Heart right ventricle (tissue), 16 donors: ENCODE measurements at places on chromosomes 11 and 22. TPM values are rescaled to one million over a fixed set of nuclear protein-coding genes. Genes with fewer than 3 reads are reported as not detected.

The APOC3 gene
- total RNA-seq: not detected

The KRTAP5-1 gene
- total RNA-seq: not detected

The RIC3 gene
- total RNA-seq: 12.3 TPM

The ANO1 gene
- total RNA-seq: 11.7 TPM

The SCGB1A1 gene
- not detected for total RNA-seq

The EHF gene
- total RNA-seq: 1.6 TPM

GRCh38 chr11:34732831-34733230, 111.9 kb downstream of the EHF start:
- DNase-seq: no peak

GRCh38 chr11:71221821-71222220, 30.6 kb downstream of the SHANK2 start:
- DNase-seq: no peak

DNA sequence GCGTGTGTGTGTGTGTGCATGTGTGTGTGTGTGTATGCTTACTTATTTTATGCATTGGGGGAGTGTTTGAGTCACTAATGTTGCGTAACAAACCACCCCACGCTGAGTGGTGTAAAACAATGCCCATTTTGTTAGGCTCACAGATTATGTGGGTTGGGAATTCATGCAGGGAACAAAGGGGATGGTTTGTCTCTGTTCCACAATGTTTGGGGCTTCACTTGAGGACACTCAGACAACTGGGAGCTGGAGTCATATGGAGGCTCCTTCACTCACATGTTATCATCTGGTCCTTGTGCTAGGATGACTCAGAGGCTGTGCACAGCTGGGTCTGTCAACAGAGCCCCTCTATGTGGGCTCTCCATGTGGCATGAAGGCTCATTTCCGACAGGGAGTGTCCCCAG, 51.3 kb upstream of the LARGE1 start:
- no peak for DNase-seq

GRCh38 chr11:64140082-64140481, 25.8 kb downstream of the MACROD1 start:
- DNase-seq: no peak

- DNase-seq: no peak
These were observed 35.0 kb downstream of the BBOX1 start for GRCh38 chr11:27075655-27076054.

- DNase-seq: peak; percentile 46
These were observed 33.4 kb downstream of the ARHGAP1 start for GRCh38 chr11:46667043-46667481.

DNA sequence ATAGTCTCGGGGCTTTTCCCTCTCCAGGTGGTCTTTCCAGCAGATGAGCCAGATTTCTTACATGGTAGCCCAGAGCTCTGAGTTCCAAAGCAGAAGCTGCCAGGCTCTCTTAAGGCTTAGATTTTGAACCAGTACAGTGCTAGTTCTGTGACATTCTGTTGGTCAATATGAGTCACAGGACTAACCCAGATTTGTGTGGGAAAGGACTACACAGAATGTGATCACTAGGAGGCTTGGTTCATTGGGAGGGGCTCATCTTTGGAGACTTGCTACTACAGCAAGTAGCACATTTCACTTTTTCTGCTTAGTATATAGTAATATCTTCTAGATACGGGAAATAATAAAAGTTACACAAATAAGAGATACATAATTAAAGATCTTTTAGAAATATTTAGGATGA, 24.1 kb downstream of the RNF214 start:
- DNase-seq: no peak

GRCh38 chr22:48248901-48249455, 1486.5 kb downstream of the TBC1D22A start:
- DNase-seq: no peak

DNA sequence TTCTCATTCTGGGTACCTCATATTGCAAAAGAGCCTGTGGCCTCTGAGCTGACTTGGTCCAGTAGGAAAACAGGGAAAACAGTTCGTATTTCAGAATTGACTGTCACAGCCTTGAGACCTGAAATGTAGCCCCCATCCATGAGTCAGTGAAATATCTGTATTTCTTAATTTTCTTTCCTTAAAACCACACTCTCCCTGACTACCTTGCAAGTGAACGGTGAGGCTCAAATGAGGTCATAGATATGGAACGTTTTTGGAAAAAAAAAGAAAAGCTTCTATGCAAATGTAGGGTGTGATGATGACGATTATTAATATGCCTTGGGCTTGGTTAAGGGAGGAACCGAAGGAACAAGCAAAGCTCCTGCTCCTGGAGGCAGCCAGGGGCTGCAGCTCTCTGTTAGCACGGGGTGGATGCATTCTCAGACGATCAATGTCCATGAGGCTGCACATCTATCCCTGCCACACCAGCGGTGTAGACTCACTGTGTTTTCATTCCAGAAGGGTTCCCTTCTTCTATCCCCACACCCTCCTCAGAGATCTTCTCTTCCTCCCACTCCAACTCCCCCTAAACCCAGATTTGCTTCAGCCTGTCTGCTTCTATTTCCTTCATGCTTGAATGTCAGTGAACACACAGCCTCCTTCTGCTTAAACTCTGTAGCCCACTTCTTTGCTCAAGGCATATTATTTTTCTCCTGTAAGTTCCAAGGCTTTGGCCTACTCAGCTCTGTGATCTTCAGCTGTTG, 29.2 kb upstream of the SCN3B start:
- no peak for DNase-seq

DNA sequence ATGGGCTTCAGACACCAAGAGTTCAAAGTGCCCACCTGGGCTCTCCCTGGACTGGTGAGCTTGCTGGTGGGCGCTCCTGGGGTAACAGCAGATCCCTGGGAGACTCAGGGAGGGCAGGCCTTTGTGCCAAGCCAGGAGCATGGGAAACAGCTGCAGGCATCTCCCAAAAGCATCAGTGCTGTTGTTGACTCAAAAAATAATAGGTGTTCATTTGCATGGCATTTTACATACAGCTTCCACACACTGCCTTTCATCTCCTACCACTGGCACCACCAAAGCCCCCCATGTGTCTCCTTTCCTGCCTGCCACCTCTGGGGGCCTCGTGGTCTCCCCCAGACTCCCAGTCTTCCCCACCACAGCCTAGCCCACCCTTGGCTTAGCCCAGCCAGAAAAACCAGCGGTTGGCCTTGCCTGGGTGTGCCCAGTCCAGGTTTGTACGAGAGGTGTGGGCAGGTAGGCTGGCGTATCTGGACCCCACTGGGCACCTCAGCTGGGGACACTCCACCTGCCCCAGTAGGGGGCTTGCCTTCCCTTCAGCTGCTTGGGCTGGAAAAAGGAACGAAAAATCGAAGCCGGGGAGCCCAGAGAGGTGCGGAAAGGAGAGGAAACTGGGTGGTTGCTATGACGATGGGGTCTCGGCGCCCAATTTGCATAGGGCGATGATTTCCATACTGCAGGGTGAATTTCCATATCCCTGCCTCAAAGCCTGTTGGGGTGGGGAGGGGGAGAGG, 15.0 kb downstream of the POU2F3 start:
- DNase-seq: no peak

GRCh38 chr11:76689313-76690260, 19.0 kb upstream of the LRRC32 start:
- no peak for DNase-seq

- no peak for DNase-seq
These were observed 7.0 kb downstream of the DIXDC1 start for GRCh38 chr11:111944139-111944538.

DNA sequence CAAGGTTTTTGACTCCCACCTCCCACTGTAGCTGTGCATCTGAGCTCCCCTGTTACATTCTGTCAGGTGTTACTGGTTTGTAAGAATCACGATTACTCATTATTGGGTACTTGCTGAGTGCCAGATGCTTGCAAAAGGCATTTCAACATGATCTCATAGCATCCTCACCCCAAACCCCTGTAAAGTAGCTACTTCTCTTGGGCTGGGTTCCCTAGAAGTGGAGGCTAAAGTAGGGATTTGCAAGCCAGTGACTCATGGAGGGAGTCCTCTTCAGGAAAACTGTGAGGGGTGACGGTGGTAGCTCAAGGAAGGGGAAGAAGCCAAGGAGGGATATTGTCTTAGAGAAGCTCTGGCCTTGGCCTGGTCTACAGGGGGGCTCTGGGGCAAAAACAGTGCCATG, 78.6 kb downstream of the TIMP3 start:
- no peak for DNase-seq

DNA sequence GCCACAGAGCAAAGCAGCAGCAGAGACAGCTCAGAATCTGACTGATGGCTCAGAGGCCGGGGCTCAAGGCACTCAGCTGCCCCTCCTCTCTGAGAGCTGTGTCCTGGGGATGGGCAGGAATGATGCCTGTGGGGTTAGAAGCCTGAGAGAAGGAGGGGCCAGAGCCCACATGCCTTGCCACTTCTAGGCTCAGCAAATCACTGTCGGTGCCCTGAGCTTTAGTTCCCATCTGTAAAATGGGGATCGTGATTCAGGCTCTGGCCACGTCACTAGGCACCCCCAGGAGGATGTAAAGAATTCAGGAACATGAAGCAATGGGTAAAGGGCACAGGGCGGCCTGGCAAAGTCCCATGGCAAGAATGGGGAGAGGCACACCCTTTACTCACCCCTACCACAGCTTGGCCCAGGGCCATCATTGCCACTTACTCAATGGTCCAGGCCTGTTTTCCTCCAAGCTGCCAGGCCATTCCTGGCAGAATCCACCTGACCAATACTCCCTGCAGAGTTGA, 3.4 kb upstream of the CDC42EP2 start:
- peak; percentile 30 for DNase-seq
